ENCODE measurements at places on chromosomes 16 and 17.

DNA sequence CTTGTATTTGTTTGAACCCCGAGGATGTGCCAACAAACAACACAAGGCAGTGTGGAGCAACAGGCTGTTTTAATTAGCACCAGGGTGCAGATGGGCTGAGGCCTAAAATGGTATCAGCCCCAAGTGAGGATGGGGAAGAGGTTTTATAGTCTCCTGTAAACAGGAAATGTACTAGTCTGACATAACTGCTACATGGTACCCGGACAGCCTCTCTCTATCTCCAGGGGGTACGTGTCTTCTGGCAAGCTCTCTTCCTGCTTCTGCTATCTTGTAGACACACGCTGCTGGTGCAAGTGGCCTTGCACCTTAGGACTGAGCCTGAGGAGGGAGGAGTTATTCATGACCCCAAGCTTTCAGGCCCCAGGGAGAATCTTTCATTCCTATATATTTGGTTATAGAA, 2451.0 kb downstream of the TP53TG3F start:
- DNase-seq: no peak

DNA sequence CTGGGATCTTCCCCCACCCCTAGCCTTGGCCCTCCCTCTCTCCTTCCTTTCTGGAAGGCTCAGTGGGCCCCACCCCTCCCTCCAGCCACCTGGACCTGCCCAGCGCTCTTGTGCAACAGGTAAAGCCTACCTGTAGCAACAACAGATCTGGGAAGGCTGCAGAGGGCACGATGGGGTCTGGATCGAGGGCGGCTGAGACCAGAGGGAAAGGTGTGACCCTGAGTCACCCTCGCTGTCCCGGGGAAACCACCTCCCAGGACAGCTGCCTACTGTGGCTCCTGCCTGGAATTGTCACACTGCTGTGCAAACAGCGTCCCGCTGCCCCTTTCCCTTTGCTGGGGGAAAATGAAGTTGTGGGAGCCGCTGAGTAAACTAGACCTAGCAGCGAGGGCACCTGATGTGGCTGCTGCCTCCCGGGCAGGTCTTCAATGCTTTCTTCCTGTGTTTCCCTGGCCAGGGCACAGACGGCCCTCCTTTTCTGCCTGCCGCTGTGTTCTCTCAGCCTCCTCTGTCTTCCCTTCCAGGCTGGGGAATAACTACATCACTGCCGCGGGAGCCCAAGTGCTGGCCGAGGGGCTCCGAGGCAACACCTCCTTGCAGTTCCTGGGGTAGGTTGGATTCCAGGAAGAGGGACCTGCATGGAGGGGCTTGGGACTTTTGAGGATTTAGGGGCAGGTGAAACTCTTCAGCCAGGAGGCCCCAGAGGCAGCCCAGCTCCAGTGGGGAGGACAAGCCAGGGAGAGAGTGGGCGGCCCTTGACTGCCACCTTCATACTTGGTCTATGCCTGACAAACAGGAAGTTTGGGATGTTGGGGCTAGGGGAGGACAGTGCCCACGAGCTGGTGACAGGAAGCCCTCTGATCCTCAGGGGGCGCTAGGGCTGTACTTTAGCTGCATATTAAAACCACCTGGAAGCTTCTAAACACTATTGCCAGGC, 22.2 kb upstream of the CYLD start:
- no peak for DNase-seq

- peak; percentile 48 for DNase-seq
Measured at GRCh38 chr17:65656390-65657250, 95.2 kb upstream of the AXIN2 start.

DNA sequence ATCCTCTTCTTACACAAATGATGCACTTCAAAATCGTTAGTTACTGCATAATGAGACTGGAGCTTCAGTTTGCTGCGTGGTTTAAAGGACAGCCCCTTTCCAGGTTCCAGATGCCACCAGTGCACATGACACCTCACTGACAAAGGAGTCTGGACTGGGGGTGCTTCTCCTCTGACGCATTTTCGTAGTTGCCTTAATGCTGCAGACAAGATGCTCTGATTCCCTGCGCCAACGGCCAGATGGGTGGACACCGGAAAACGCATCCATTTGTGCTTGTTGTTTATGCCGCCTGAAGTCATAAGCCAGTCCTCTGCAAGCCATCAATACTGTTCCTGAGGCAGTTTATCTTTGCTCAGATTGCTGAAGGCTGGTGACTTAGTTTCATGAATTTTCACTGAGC, 16.0 kb downstream of the FBXO31 start:
- DNase-seq: no peak

GRCh38 chr17:11506635-11507034, 91.6 kb upstream of the DNAH9 start:
- DNase-seq: no peak

GRCh38 chr17:79137015-79137788, 62.6 kb downstream of the ENGASE start:
- DNase-seq: no peak

GRCh38 chr17:14717859-14718258, 417.0 kb downstream of the HS3ST3B1 start:
- DNase-seq: no peak
